Fibroblast of skin of left quadriceps (primary cell): ENCODE measurements at places on chromosomes 2 and 18.

GRCh38 chr2:60303680-60304079 is 249.8 kb downstream of the BCL11A start:
- DNase-seq: no peak

DNA sequence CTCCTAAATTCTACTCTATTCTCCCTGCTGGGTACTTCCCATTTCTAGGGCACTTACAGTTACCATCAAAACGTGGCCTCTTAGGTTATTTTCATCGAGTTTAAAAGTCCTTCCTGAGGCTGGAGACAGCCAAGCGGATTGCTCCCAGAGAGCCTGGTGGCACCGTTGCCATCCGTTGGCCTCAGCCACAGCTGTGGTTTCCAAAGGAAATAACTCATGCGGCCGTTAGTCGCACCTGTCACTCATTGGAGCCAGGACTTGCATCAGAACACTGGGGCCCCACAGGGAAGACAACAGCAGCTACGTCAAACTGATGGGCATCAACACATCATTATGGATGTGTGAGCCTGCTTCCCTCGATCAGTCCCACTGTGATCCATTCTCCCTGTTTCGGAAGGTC is 453.4 kb downstream of the BCL11A start:
- DNase-seq: no peak

- DNase-seq: no peak
Observed at GRCh38 chr2:232879618-232880494, 9.8 kb downstream of the SNORC start.

GRCh38 chr2:121479882-121480522 is 50.7 kb upstream of the RNU4ATAC start:
- no peak for DNase-seq

- DNase-seq: no peak
Observed at GRCh38 chr2:144835634-144836350, 315.9 kb upstream of the ZEB2 start.

DNA sequence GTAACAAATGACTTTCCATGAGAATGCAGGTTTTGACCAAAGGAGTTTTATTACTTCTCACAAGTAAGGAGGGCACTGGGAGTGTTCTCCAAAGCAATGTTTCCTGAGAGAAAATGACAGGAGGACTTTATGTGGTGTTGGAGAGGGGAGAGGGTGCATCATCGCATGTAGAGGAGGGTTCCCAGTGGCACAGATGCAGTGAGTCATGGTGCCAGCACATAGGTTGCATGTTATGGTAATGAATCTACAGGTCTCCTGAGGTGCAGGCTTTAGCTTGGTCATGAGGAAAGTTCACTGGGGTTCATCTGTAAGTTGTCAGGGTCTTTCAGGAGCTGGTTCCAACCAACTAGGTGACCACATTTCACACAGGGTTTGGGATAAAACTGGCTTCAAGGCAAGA is 30.4 kb downstream of the NAT8 start:
- no peak for DNase-seq

- DNase-seq: no peak
Observed at GRCh38 chr18:10041180-10041579, 127.4 kb downstream of the VAPA start.

GRCh38 chr18:64803471-64803870 is 654.6 kb upstream of the LINC00305 start:
- no peak for DNase-seq
